ENCODE measurements at places on chromosomes 12 and 14.

- DNase-seq = no peak
Observed at GRCh38 chr12:46560874-46561273, 188.3 kb upstream of the SLC38A2 start.

DNA sequence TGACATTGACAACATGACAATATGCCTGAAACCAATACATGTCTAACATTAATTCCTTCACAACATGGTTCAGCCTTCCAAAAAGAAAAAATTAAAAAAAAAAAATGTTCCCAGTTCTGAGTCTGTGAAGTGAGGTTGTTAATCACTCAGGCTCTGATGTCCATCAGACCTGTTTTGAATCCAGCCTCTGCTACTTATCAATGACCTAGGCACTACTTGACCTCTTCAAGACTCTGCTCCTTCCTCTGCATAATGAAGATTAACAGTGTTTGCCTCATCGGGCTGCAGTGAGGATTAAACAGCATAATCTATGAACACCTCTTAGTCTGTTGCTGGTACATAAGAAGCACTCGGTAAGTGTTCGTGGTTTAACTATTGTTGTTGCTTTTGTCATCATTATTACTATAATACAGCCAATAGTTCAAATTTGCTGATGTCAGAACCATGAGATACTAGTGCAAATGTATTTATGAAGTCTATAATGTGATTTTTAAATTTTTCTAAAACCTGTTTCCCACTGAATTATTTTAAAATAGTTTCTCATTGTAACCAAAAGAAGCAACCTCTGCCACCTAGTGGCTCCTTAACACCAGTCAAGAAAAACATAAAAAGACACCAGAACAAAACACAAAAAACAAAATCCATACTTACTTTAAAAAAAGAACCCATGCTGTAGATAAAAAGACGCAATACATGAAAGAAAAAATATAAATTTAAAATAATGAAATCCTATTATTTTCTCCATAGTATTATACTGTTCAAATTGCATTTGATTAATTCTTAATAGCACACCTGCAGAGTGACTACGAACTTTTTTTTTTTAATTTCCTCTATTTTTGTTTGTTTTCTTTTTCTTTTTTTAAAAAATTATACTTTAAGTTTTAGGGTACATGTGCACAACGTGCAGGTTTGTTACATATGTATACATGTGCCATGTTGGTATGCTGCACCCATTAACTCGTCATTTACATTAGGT lies 20.3 kb upstream of the TMX1 start:
- DNase-seq = no peak

- no peak for DNase-seq
Observed at GRCh38 chr14:81401420-81402122, 1.4 kb upstream of the STON2 start.

- no peak for DNase-seq
Observed at GRCh38 chr12:42085594-42085993, 59.1 kb downstream of the GXYLT1 start.

- DNase-seq = no peak
Observed at GRCh38 chr12:67271976-67272375, 2.8 kb downstream of the CAND1 start.
